Upper lobe of left lung (tissue), 6 donors: ENCODE measurements at places on chromosomes 5 and 9.

DNA sequence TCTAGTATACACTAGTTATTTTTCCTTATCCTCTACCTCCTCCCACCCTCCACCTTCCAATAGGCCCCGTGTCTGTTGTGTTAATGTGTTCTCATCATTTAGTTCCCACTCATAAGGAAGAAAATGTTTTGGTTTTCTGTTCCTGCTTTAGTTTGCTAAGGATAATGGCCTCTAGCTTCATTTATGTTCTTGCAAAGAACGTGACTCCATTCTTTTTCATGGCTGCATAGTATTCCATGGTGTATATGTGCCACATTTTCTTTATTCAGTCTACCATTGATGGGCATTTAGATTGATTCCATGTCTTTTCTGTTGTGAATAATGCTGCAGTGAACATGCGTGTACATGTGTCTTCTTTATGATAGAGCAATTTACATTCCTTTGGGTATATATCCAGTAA is 146.5 kb upstream of the GAS1 start:
- no peak for DNase-seq

GRCh38 chr9:138059196-138059595 is 181.6 kb downstream of the CACNA1B start:
- peak; percentile 14 for DNase-seq

DNA sequence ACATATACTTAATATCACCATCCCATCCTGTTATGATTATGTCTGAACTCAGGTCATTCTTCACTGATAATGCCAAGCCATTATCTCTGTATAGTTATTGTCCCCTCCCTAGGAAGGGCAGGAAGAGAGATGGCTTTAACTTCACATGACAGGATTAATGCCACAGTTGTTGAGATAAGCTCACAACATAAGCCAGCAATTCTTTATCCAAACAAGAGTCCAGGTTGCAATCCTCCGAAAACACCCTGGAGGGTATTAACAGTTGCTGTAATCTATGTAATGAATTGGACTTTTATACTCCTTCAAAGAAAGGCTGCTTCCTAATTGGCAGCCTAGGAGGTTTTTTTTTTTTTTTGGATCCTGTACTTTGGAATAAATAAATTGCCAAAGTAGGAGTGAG is 779.4 kb downstream of the SEMA5A start:
- no peak for DNase-seq

DNA sequence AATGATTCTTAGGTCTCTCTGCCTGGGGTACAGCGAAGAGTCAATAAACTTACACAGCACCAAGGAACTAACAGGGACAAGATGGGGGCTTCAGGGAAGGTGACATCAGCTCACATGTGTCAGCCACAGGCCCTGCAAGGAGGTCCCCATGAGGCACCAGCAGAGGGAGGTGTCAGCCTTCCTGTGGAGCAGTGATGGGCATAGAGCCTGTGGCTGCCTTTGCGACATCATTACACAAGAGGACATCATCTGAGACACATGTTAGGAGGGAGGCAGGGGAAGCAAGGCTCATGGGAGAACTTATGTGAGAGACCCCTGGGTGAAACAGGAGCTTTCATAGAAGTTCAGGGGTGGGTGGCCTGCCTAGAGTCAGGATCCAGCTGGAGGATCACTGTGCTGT is 389.6 kb downstream of the SEMA5A start:
- no peak for DNase-seq

DNA sequence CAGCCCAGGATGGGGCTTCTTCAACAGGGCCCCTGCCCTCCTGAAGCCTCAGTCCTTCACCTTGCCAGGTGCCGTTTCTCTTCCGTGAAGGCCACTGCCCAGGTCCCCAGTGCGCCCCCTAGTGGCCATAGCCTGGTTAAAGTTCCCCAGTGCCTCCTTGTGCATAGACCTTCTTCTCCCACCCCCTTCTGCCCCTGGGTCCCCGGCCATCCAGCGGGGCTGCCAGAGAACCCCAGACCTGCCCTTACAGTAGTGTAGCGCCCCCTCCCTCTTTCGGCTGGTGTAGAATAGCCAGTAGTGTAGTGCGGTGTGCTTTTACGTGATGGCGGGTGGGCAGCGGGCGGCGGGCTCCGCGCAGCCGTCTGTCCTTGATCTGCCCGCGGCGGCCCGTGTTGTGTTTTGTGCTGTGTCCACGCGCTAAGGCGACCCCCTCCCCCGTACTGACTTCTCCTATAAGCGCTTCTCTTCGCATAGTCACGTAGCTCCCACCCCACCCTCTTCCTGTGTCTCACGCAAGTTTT is 23.6 kb downstream of the PCDHGC5 start:
- peak; percentile 84 for DNase-seq

GRCh38 chr5:76930083-76930482 is 22.8 kb upstream of the CRHBP start:
- no peak for DNase-seq

DNA sequence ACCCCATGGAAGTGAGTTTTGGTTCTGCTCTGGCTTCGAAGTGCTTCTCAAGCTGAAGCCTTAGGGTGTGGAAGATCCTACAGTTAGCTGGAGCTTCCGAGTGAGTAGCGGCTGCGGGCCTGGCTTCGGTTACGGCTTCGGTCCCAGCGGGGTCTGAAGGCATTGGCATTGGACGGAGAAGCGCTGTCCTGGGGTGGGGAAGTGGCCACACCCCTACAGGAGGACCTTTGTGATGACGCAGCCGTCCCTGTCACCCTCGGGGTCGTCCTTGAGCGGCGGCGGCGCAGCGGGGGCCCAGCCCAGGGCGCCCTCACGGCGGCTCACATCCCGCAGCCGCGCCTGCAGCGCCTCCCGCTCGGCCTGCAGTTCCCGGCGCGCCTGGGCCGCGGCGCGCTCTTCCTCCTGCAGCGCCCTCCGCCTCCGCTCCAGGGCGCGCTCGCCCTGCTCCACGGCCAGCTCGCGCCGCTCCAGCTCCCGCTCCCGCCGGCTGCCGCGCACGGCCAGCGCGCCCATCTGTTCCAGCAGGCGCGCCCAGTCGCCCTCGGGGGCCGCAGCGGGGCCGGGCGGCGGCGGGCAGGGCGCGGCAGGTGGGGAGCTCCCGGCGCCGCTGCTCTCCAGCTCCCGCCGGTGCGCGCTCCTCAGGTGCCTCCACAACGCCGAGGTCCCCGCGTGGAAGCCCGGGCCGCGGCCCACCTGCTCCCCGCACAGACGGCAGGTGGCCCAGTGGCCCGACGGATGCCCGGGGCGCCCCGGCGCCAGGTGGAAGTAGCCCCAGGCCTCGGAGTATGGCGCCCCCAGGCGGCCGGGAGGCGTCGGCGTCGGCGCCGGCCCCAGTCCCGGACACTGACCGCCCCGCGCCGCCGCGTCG is 9.9 kb downstream of the ZBED3 start:
- peak; percentile 60 for DNase-seq

GRCh38 chr9:110291921-110292557 is 35.7 kb upstream of the TXN start:
- DNase-seq = peak; percentile 67

DNA sequence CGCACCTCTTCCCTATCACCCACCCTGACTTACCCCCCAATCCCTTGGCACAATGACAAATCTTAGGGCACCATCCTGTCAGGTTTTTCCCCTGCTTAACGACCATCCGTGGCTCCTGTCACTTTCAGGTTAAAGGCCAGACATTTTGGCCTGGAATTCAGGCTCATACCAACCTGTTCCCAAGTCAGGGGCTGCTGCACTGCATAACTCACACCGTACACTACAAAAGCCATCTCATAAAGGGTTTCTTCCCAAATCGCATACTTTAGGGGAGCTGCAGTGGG is 7.5 kb upstream of the AKNA start:
- no peak for DNase-seq

- DNase-seq = no peak
Observed at GRCh38 chr5:119951330-119951934, 322.1 kb downstream of the FAM170A start.

GRCh38 chr9:114680259-114681001 is 1.6 kb downstream of the TEX48 start:
- no peak for DNase-seq

DNA sequence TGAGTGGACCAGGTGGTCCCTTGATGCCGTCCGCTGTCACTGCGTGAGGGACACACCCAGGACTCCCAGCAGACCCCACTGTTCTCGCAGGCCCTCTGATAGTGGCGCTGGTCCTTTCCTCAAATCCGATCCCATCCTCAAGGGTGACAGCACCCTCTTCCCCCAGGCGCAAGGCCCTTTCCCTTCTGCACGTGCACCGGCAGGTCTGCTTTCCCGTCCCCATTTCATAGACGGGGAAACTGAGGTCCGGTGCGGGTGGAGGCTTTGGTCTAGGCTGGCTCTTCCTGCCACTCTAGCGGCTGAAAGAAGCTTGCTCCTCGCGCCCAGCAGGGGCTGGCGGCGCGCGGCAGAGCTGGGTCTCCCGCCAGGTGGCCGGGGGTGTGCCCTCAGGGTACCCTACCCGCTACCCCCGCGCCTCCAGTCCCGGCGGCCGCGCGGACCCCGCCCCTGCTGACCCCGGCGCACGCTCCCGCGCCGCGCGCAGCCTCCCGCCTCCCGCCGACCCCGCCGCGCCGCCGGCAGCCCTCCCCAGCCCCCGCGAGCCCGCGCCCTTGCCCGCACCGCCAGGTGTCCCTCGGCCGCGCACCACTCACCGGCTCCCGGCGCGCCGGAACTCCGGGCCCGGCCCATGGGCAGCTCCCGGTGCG is 453 bp downstream of the RASGEF1C start:
- DNase-seq = peak; percentile 89

DNA sequence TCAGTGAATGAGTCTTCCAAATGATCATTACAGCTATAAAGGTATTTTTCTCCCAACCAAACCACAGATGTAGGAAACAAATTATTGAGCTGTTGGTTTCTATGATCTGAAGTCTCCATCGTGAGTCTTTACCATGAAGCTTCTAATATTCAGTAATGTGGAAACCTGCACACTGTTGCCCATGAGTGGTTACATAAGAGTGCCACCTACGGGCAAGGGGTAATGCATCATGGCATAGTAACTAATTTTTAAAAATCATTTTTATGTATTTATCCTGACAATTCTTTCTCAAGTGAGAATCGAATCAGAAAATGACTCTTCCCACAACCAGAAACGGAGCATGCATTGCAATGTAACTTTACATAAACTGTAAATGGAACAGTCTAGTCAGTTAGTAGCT is 282.5 kb upstream of the SMARCA2 start:
- DNase-seq = no peak

GRCh38 chr5:180523629-180524466 is 29.7 kb downstream of the CNOT6 start:
- no peak for DNase-seq

DNA sequence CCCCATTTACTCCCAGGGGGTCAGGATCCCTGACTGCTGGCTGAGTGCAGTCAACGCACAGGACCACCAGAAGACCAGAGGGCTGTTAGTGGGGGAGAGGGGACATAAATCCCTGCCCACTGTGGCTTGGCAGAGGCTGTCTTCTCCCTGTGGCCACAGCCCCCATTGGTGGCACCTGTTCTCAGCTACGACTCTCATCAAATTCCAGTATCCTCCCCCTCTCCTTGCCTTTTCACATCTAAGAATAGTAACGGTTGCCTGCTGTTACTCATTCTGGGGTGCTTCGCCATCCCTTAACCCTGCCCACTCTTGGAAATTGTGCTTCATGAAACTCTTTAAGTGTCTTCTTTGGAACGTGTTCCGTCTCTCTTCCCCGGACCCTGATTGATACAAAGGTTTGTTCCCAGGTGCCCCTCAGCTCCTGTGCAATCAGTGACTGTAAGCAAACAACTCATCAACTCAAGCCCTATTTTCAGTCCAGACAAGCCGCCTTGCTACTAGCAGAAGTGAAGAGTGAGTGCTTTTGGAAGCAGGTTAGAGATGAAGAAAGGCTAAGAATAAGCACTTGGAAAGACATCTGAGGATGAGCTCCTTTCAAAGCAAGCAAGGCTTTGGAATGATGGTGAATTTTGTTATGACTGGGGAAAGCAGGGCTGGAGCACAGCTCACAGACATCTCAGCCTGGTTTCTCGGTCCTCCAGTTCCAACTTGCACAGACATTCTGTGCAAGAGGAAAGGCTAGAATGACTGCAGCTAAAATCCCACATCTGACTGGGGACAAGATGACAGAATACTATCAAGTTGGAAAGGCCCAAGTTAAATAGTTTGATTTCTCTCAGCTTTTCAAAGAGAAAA is 22.9 kb upstream of the DENND1A start:
- DNase-seq = no peak

- no peak for DNase-seq
Observed at GRCh38 chr5:65926893-65927292, 518 bp downstream of the ERBIN start.

DNA sequence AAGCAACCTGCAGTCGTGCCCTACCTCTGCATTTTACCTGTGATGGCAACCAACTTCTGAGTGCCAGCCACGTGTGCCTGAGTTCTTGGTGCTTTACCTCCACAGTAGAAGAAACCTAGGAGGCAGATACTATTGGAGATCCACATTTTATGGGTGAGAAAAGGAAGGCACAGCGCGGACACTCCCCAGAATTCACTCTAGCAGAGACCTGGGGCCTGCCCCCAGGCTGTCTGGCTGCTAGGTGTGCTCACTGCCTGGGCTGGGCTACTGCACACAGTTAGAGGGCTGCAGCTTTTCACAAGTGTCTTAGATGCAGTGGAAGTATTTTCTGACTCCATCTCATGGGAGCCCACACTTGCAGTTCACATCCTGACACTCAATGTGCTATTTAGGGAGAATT is 598.8 kb upstream of the ADAMTS16 start:
- no peak for DNase-seq

- no peak for DNase-seq
Observed at GRCh38 chr9:125272697-125273096, 11.1 kb downstream of the GAPVD1 start.

DNA sequence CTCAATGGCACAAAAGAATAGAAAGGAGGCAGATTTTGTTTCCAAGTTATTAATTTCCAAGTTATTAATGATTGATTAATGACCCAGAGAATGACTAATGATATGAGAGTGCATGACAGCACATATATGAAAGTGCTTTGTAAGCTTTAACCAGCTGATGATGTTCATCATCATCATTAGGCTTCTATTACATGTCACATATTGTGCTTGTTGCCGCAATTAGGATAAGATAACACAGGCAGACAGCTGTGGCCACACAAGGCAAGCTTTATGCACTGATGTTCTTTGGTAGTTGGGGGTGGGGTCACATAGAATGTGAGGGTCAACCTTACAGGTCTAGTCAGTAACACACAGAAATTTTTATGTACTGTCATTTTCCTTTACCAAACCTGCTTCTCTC is 219.7 kb downstream of the TRPM3 start:
- DNase-seq = no peak

GRCh38 chr9:32738501-32739172 is 44.7 kb upstream of the TMEM215 start:
- no peak for DNase-seq

- no peak for DNase-seq
Observed at GRCh38 chr5:138686668-138687067, 66.6 kb upstream of the CTNNA1 start.
